ENCODE measurements at places on chromosomes 16 and 17.

GRCh38 chr16:6993544-6993943 is 339.1 kb upstream of the RBFOX1 start:
- no peak for DNase-seq

- no peak for DNase-seq
These were observed 56.0 kb downstream of the ABAT start for GRCh38 chr16:8730335-8730915.

GRCh38 chr17:81053041-81053970 is 18.4 kb downstream of the BAIAP2 start:
- DNase-seq = no peak

DNA sequence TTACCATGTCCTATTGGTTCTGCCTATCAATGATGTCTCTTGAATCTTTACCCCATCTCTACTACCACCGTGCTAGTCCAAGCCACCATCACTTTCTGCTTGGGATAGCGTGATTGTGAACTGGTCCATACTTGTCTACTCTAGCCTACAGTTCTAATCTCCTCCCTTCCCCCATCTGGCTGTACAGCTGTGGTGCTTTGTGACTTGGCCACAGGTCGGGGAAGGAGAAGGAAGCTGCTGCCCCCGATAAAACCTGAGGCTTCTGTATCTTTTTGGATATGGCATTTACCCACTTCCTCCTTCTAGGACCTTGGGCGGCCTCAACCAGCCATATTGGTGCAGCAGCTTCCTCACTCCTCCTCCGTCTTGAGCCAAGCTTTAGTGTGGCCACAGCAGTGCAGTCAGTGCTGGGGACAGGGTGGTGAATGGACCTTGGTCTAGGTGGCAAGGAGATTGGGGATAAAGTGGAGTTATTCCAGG is 314 bp upstream of the ITGA2B start:
- no peak for DNase-seq

- peak; percentile 93 for DNase-seq
These were observed 7.4 kb upstream of the ABR start for GRCh38 chr17:1186923-1187771.

DNA sequence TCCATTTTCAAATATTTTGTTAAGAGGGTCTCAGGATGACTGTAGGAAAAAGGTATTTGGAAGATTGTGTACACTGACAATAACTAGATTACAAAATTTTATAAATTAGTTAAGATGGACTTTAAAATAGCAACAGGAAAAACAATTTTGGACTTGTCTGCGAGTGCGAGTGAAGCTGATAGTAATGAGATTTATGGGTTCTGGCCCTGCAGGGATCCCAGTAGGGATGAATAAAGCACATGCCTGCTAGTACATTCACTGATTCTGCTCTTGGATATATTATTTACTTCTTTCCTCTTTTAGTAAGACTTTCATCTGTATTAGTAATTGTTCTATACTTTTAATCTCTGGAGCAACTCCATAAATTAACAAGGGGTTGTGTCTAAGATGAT is 28.2 kb downstream of the PRKCA start:
- DNase-seq = no peak

- DNase-seq = no peak
These were observed 2.1 kb downstream of the RHBDL3 start for GRCh38 chr17:32267690-32268205.

- DNase-seq = no peak
These were observed 6.3 kb upstream of the KCNG4 start for GRCh38 chr16:84245956-84246678.

- DNase-seq = no peak
These were observed 604.5 kb downstream of the WWOX start for GRCh38 chr16:78703936-78704335.

GRCh38 chr16:31131841-31132271 is 3.7 kb downstream of the PRSS8 start:
- DNase-seq = no peak

DNA sequence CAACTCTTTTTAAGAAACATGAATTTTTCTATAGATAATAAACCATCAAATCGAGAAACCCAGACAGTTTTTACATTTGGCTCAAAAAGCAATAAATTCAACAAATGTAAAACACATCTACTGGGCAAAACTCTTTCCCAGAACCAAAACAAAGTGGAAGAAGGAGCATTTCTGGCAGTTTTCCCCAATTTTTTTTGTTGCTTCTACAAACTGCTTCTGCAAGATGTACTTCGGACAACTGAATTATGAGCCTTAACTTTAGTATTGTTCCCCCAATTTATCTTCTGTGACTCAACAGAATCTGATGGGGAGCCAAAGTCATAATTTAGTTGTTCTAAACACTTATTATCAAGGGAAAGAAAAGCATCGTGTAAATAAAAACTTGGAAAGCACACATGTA is 1047.2 kb downstream of the CDH11 start:
- DNase-seq = no peak

All from H54 (cell line).